HFFc6 (cell line): ENCODE measurements at places on chromosomes 16 and 17.

GRCh38 chr17:21394265-21394664 lies 18.1 kb downstream of the KCNJ12 start:
- no peak overlapping the region for H3K27ac ChIP-seq
- H3K36me3 ChIP-seq: no peaks in the 10 kb centered on the region
- H3K27me3 ChIP-seq: peaks cover 19% of the 10 kb centered on the region
- peak; percentile 31 for DNase-seq

- 0 out of 2 replicates have a peak, but pooled peaks cover 4% of the 10 kb centered on the region for H3K36me3 ChIP-seq
- DNase-seq: no peak
- H3K27ac ChIP-seq: no peak overlapping the region
- H3K4me3 ChIP-seq: no peak overlapping the region
Measured at GRCh38 chr16:79076047-79076767, 524.3 kb downstream of the MAF start.

GRCh38 chr16:48152226-48152625 lies 3.6 kb downstream of the ABCC12 start:
- DNase-seq: no peak
- no peaks in the 10 kb centered on the region; the same call in 1 of the 2 replicates for H3K4me1 ChIP-seq
- no peak overlapping the region for H3K27ac ChIP-seq

DNA sequence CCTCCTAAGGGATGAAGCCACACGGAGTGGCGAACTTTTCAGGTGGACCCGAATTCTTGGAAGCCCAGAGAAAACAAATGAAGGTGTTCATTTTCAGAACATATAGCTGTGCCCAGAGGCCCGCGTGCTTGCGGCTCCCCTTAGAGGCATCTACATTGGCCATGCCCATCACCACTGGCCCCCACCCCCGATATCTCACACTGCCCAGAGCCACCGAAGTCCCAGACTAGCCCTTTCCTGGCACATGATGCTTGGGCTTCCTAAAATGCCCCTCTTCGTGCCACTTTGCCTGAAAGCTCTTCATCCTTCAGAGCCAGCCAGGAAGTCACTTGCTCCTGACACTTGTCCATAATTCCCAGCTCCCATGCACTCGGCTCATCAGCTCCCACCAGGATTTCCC lies 2.1 kb upstream of the HEXIM1 start:
- H3K27ac ChIP-seq: peak overlapping the region; percentile 100
- peak overlapping the region; percentile 96 for H3K4me3 ChIP-seq
- H3K27me3 ChIP-seq: peaks cover 21% of the 10 kb centered on the region
- H3K4me1 ChIP-seq: peaks cover 30% of the 10 kb centered on the region
- no peak for DNase-seq

- H3K4me3 ChIP-seq: no peak overlapping the region
- peaks cover 17% of the 10 kb centered on the region for H3K36me3 ChIP-seq
- H3K4me1 ChIP-seq: peaks cover 31% of the 10 kb centered on the region
Measured at GRCh38 chr17:73031472-73031871, 61.0 kb downstream of the SLC39A11 start.

DNA sequence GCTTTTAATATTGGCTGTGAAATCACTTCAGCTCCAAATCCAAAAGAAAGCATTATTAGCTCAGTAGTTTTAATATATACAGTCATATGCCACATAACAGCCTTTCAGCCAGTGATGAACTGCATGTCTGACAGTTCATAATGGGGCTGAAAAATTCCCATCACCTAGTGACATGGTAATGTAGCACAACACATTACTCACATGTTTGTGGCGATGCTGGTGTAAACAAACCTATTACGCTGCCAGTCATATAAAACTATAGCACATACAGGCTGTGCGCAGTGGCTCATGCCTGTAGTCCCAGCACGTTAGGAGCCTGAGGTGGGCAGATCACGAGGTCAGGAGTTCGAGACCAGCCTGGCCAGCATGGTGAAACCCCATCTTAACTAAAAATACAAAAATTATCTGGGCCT lies 92.2 kb downstream of the TUBD1 start:
- H3K27me3 ChIP-seq: no peaks in the 10 kb centered on the region; the same call in 1 of the 2 replicates
- no peak for DNase-seq
- no peak overlapping the region for H3K4me3 ChIP-seq
- H3K36me3 ChIP-seq: peaks cover 3% of the 10 kb centered on the region; the same call in 1 of the 2 replicates
- no peak overlapping the region for H3K27ac ChIP-seq

DNA sequence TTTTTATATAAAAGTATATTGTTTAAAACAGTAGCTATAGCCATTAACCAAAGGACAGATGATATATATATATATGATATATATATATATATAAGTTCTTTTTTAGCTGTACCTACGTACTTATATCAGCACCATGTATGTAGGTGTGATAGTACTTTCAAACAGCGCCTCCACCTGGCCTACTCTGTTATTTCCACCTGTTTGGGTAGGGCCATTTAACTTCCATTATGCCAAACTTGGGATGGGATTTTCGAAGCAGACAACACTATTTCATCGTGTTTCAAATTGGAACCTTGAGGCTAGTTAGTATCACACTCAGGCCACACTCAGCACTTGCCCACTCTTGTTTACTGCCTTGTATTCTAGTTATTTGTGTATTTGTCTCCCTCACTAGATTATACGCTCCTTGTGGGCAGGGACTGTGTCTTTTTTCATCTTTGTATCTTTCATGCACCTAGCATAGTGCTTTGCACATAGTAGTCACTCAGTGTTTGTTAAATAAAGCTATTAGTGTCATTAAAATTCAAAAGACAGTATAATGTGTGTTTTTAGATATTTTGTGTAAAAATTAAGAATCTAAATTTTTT lies 11.8 kb upstream of the CLTC start:
- H3K36me3 ChIP-seq: peaks cover 17% of the 10 kb centered on the region
- H3K27me3 ChIP-seq: peaks cover 2% of the 10 kb centered on the region
- no peaks in the 10 kb centered on the region for H3K4me1 ChIP-seq
- no peak for DNase-seq
- no peak overlapping the region for H3K4me3 ChIP-seq

GRCh38 chr16:63385714-63386432 lies 1349.6 kb upstream of the CDH8 start:
- no peak overlapping the region for H3K27ac ChIP-seq
- DNase-seq: no peak
- no peak overlapping the region for H3K4me3 ChIP-seq
- no peaks in the 10 kb centered on the region; the same call in 1 of the 2 replicates for H3K27me3 ChIP-seq

- peak; percentile 40 for DNase-seq
- peaks cover 4% of the 10 kb centered on the region; the same call in 1 of the 2 replicates for H3K27me3 ChIP-seq
- H3K27ac ChIP-seq: peak overlapping the region; percentile 88
- peaks cover 31% of the 10 kb centered on the region for H3K36me3 ChIP-seq
- peaks cover 41% of the 10 kb centered on the region for H3K4me1 ChIP-seq
- H3K4me3 ChIP-seq: peak overlapping the region; percentile 91
Measured at GRCh38 chr17:7613769-7614424, 800 bp downstream of the FXR2 start.

DNA sequence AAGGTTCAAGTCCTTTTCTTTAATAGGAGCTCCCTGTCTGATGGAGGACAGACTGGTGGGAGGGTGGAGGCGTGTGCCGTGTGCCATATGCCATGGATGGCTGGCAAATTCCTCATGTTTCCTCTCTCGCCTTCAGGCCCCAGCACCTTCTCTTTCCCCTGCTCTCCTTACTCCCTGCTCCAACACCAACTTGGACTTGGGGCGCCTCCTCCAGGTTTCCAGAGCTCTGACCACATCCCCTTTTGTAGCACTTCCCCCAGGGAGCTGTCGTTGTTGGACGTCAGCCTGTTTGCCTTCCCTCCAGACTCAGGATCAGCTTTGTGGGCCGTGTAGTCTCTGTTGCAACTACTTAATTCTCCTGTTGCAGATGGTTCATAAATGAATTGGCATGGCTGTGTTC lies 30.7 kb downstream of the TMC7 start:
- no peak for DNase-seq
- H3K27ac ChIP-seq: no peak overlapping the region
- H3K27me3 ChIP-seq: no peaks in the 10 kb centered on the region; the same call in none of the 2 replicates
- no peaks in the 10 kb centered on the region; the same call in 1 of the 2 replicates for H3K36me3 ChIP-seq

DNA sequence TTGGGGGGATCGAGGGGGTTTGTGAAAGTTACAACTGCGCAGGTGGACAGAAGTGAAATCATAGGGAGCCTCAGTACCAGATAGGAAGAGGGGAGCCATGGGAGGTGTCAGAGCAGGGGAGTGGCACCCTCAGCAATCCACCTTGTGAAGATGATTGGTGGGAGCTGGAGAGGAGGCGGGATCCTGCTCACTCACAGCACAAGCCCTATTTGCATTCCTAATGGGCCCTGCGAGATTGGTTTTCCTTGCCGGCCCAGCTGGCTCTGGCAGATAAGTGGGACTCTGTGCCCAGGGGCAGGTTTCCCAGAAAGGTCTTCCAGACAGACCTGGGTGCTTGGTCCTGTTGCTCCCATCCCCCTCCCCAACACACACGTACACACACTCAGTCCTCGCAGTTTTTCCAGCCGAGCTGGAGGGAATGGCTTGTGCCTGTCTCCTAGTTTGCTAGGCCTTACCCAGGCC lies 9.4 kb downstream of the WNT3 start:
- no peak for DNase-seq
- H3K4me3 ChIP-seq: no peak overlapping the region
- peaks cover 16% of the 10 kb centered on the region for H3K27me3 ChIP-seq
- H3K27ac ChIP-seq: no peak overlapping the region
- peaks cover 35% of the 10 kb centered on the region for H3K4me1 ChIP-seq

DNA sequence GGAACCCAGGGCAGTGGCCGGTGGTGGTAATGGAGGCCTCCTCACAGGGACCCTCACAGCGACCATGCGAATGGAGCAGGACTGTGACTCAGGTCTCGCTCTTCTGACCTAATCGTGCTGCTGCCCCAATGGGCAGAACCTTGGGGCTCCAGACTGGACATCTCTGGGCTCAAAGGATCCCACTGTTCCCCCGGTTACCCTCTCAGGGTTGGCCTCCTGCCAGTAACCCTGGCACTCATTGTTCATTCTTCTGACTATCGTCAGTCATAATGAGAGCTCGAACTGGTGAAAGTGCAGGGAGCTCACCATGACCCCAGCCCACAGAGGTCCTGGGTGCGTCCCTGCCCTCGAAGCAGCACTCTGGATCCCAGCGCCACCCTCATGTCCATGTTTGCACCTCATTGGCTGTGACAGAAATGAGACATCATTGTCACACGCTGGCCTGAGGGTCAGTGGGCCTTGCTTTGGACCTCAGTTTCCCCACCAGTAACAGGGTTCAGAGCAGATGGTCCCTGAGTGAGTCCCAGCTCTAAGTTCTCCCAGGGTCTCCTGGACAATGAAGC lies 4.0 kb upstream of the NPRL3 start:
- H3K27me3 ChIP-seq: peaks cover 13% of the 10 kb centered on the region
- 0 out of 2 replicates have a peak, but pooled peaks cover 4% of the 10 kb centered on the region for H3K36me3 ChIP-seq
- DNase-seq: no peak
- H3K4me3 ChIP-seq: no peak overlapping the region

DNA sequence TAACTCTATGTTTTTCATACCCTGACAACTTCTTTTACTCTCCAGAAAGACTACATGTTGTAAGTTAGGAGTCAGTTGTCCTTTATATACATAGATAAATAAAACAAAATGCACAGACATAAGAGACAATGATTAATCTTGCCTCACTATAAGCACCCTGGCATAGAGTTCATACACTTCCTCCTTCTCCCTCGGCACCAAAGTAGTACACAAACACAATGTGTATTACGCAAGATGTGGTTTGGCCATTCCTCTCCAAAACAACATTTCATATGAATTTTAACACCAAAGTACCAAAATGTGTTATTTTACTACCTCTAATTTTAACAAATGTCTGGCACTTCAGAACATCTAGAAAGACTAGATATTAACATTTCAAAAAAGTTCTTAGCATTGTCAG lies 17.2 kb upstream of the SLFN11 start:
- H3K27me3 ChIP-seq: peaks cover 12% of the 10 kb centered on the region
- DNase-seq: no peak
- H3K4me3 ChIP-seq: no peak overlapping the region
- H3K36me3 ChIP-seq: peaks cover 5% of the 10 kb centered on the region
- H3K27ac ChIP-seq: no peak overlapping the region
- no peaks in the 10 kb centered on the region for H3K4me1 ChIP-seq

DNA sequence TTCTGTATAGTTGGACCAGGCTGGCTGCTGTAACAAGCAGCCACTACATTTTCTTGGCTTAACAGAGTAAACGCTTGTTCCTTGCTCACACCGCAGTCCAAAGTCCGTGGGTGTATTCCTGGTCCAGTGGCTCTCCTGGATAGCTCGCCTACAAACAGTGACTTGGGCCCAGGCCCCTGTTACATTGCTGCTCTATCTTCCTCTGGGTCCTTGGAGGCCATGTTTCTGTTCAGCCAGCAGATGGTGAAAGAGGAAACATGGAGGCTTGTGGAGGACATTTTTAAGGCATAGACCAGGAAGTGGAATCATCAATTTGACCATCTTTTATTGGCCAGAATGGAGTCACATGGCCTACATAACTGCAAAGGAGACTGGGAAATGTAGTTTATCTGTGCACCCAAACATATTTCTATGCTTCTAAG lies 55.1 kb downstream of the ATP2C2 start:
- H3K4me1 ChIP-seq: no peaks in the 10 kb centered on the region
- peaks cover 24% of the 10 kb centered on the region for H3K27me3 ChIP-seq
- H3K4me3 ChIP-seq: peak overlapping the region; percentile 57

GRCh38 chr17:5138616-5139457 lies 23.0 kb downstream of the USP6 start:
- H3K4me1 ChIP-seq: peaks cover 13% of the 10 kb centered on the region
- no peak overlapping the region for H3K4me3 ChIP-seq
- no peak overlapping the region for H3K27ac ChIP-seq
- H3K36me3 ChIP-seq: no peaks in the 10 kb centered on the region
- no peak for DNase-seq
- H3K27me3 ChIP-seq: peaks cover 5% of the 10 kb centered on the region; the same call in 1 of the 2 replicates

DNA sequence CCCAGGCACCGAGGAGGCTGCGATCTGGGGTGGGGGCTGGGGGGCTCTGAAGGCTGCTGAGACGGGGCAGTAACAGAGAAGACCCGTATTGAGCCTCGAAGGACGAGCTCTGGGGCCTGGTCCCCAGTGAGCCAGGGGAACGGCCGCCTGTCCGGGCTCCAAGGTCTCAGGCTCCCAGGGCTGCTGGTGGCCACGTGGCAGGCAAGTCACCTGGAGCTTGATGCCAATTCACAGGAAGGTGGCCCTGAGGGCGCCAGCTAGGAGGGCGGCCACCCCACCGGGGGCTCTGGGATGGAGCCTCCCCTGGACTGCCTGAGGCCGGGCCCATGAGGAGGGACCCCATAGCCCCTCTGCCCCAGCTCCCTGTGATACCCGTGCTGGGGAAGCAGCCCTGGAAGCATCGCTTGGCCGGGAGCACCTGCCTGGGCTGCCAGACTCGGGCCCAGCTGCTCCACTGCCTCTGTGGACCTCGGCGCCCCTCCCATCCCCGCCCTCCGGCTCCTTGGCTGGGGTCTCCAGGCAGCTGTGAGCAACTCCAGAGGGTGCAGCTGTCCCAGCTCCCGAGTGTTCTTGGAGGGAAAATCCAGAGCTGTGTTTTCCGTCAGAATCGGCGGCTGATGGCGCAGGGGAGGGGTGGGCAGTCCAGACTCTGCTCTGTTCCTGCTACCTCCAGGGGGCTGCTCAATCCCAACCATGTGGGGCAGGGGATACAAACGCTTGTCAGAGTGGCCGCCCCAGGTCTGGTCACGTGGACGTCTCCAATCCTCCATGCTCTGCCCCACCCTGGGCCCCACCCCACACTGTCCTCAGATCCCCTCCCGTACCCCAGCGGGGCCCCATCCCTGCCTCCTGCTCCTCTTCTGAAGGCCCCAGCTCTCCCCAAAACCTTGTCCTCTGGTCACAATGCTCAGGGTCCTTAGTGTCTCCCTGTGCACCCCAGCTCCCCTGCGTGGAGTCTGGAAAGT lies 67.2 kb upstream of the GNG13 start:
- no peak for DNase-seq
- H3K27me3 ChIP-seq: peaks cover 1% of the 10 kb centered on the region
- no peaks in the 10 kb centered on the region for H3K4me1 ChIP-seq
- H3K27ac ChIP-seq: no peak overlapping the region
